Stimulated activated CD8-positive, alpha-beta memory T cell treated with anti-CD3 and anti-CD28 coated beads, Interleukin-4, amount 100 ng/mL, for 1 hour (primary cell): ENCODE measurements at places on chromosomes 5 and 9.

DNA sequence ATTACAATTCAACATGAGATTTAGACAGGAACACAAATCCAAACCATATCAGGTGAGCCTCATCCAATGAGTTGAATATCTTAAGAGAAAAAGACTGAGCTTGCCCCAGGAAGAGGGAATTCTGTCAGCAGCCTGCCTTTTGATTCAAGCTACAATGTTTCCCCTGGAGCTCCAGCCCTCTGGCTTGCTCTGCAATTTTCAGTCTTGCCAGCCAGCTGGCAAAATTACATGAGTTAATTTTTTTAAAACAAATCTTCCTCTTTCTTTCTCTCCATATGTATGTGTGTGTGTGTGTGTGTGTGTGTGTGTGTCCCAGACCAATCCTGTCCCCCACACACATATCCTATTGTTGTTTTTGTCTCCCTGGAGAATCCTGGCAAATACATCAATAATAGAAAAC, 313.2 kb downstream of the CDH10 start:
- no peak for DNase-seq

- no peak for DNase-seq
Observed at GRCh38 chr5:157288405-157289163, 22.7 kb downstream of the CYFIP2 start.

DNA sequence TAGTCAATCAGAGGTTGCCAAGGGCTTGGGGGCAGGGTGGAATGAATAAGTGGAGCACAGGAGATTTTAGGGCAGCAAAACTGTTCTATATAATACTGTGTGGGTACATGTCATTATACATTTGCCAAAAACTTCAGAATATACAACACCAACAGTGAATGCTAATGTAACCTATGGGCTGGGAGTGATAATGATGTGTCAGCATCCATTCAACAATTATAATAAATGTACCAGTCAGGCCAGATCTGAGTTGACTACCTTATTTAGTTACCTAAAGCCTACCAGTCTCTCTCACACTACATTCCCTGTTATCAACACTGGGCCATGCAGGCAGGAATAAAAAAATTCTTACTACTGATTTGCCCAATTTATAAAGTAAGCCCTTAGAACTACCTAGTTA, 884.5 kb downstream of the TLE1 start:
- no peak for DNase-seq

- no peak for DNase-seq
Observed at GRCh38 chr5:86442036-86442745, 175.6 kb upstream of the COX7C start.

DNA sequence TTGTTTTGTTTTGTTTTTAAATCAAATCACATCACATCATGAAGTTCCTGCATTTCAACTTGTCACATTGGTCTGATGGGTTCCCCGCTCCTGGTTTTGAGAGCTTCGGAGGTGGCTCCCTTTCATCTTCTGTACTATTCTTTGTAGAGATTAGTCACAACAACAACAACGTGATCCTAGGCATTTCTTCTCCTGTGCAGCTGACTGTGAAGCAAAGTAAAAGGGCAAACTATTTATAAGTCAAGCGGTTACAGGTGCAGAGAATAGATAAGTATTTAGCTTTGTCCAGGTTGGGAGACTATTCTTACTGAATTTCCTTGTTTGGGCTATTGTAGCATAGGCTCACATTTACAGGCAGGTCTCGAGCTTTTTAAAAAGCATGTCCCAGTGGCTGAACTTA, 197.7 kb upstream of the CDKN2B start:
- no peak for DNase-seq

- no peak for DNase-seq
Observed at GRCh38 chr5:82106756-82107155, 134.9 kb downstream of the ATG10 start.

DNA sequence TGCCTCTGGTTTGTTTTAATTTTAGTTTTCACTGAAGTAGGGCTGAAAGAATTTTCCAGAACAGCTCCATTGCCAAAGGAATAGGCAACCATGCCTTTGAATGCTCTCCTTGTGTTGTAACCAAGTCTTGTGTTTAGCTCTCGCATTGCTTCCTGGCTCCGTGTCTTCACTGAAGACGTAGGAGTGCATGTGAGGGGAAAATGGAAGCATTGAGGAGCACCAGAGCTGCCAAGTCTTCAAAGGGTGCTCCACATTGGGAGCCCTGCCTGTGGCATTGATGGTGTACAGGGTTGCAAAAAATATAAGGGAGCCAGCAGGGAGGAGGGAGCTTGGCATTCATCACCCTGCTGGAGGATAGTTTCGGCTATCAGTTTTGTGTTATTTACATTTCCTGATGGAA, 86.6 kb downstream of the NTRK2 start:
- DNase-seq: no peak

GRCh38 chr9:33458444-33458843, 11.1 kb upstream of the AQP3 start:
- DNase-seq: peak; percentile 50

DNA sequence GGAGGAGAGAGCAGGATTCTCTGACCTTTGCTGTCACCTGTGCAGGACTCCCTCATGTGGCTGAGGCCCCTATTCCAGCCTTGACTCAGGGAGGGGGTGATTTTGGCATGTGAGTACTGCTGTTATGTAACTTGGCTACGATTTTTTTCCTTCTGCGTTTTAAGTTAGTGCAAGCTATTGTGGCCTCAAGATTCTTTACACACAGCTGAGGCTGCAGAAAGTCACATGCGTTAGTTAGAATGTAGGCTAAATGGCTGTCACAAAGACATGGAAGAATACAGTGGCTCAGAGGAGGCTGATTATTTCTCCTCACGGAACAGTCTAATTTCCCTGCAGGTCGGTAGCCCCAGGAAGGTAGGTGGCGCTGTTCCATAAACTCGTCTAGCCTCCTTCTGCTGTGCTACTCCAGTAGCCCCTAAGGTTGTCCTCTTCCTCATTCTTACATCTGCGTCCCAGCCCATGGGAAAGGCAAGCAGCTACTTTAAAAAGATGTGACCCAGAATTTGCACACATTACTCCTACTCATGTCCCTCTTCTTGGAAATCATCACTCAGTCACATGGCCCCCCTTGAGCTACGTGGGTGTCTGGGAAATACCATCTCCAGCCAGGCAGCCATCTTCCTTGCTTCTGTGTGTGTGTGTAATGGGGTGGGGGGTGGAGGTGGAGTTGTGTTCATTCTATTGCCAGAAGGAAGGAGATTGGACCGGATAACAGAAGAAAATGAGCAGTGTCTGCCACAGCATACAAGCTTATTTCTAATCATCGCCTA, 486.6 kb downstream of the CCDC171 start:
- DNase-seq: no peak

GRCh38 chr5:66342341-66342880, 198.3 kb downstream of the SREK1 start:
- no peak for DNase-seq

DNA sequence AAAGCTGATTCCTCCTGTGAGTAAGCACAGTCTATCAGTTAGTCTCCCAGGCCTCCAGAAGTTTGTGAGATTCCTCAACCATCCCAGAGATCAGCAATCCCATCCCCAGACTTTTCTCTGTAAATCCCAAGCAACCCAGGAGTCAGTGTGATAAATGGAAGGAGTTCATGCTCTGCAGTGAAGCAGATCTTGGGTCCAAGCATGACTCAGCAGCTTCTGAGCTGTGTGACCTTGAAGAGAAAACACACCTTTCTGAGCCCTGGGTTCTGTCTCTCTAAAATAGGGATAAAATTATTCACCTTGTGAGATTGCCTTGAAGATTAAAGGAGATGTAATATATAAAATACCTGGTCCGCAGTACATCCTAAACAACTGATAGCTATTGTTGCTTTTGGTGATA, 318.7 kb downstream of the ASTN2 start:
- DNase-seq: no peak

- no peak for DNase-seq
Observed at GRCh38 chr5:6744841-6745705, 31.8 kb downstream of the TENT4A start.
